ENCODE measurements at places on chromosomes 2 and 18. TPM values are rescaled to one million over a fixed set of nuclear protein-coding genes. Genes with fewer than 3 reads are reported as not detected.

DNA sequence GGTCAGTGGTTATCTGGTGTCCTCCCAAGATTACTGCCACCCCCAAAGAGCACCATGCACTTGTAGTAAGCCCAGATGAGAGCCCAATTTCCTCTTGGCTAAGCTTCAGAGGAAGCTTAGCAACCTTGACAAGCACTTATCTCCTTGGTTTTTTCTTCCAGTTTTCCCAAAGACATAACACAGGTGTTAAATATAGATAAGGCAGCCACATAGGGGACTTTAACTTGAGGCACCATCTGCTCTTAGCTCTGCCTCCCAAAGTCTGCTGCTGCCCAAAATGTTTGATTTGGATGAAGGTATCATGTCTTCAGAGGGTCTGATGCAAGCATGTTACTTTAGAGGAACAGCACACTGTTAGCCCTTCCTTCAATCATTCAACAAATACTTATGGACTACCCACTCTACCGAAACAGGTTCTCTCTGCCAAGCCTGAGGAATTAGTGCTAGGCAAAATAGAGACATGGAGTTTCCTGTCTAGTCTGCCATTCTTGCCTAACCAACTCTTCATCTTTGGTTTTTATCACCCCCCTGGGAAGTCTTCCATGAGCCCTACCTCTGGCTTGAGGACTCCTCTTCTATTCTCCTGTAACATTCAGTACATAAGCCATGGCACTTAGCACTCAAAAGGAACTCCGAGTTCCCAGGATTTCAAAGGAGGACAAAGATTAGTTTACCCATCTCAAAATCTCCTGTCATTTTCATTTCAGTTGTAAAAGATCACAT lies 73.7 kb downstream of the SP3 start:
- H3K27ac ChIP-seq, result no peak overlapping the region
- peaks cover 7% of the 10 kb centered on the region for H3K27me3 ChIP-seq
- no peak for DNase-seq
- H3K36me3 ChIP-seq, result peaks cover 7% of the 10 kb centered on the region
- no peak overlapping the region for H3K4me3 ChIP-seq
- H3K4me1 ChIP-seq, result peaks cover 15% of the 10 kb centered on the region

Gene CCDC150
- 13.9 TPM for total RNA-seq

Gene ERFE
- not detected for total RNA-seq

DNA sequence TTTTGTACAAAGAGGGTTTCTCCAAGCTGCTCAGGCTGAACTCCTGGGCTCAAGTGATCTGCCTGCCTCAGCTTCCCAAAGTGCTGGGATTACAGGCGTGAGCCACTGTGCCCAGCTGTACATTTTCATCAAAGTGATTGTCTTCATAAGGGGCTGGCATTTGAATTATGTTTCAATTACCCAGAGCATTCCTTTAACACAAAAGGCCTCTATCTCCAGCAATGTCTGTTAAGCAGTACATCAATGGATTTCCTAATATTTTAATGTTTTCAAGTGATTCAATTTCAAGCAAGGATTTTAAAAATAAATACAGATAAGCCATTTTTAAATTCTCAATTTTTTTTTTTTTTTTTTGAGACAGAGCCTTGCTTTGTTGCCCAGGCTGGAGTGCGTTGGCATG lies 50.9 kb upstream of the AP1S3 start:
- H3K4me1 ChIP-seq, result peaks cover 17% of the 10 kb centered on the region
- H3K27me3 ChIP-seq, result no peaks in the 10 kb centered on the region
- H3K36me3 ChIP-seq, result peaks cover 41% of the 10 kb centered on the region
- H3K4me3 ChIP-seq, result no peak overlapping the region

Gene LRATD1
- not detected for total RNA-seq

Measured in activated CD4-positive, alpha-beta memory T cell treated with anti-CD3 and anti-CD28 coated beads for 36 hours (primary cell).